C1 segment of cervical spinal cord (tissue), 14 donors: ENCODE measurements at places on chromosomes 1 and 21.

GRCh38 chr1:55069280-55069679 lies 29.9 kb downstream of the PCSK9 start:
- no peak for DNase-seq

DNA sequence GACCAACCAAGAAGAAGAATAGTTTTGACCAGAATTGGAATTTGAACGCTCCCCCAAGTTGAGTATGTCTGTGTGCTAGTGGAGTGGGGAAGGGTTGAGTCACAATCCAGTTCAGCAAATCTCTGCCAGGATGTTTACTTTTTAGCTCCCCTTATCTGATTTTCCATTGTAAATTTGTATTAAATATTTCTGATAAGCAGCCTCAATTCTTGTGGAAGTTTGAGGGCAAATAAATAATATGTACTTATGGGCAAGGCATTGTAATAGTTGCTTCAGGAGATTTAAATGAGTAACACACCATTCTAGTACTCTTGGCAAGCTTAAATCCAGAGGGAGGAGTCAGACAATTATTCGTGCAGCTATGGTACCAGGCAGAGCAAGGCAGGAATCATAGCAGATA lies 14.4 kb downstream of the CXADR start:
- DNase-seq = no peak

DNA sequence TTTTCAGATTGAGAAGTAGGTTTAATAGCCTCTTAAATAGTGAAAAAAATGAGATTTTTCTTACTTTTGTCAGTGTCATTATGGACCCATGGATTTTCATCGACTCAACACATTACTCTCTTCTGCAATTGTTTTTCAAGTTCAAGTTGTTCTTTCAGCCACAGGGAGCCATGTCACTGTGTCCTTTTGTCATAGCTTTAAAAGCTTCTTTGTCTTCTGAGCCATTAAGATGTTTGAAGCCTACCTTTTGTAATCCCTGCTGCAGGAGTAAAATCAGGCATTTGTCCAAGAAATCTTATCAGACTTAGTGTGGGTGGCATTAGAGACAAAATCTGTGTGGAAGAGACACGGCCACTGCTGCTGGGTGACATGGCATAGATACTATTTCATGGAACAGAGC lies 92.8 kb upstream of the ZP4 start:
- no peak for DNase-seq

DNA sequence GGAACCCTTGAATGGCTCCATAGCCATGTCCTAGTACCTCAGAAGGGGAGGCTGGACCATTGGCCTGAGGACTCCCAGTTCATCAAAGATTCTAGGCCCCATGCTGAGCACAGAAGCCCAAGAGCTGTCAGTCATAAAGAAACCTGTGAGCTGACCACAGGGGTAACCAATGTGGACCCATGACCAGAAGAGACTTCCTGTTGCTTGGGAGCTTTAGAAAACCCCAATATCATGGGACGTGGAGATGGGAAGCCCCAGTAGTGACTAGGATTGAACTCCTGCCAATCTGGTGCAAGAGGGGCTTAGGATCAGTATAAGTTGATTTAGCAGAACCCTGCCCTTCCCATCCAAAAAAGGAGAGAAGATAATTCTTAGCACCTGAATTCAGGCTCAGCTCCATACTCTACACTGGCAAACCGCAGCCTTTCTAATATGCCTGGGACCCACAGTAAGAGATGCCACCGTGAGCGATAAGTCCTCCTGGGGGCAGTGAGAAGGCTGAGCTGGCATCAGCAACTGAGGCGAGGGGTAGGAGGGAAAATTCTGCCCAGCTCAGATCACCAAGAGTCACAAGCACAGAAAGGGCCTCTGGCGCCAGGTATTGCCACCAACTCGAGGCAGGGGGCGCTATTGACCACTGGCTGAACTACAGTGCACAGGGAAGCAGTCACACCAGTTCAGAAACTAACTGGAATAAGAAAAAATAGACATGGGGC lies 108.9 kb downstream of the CAPN8 start:
- DNase-seq = no peak

DNA sequence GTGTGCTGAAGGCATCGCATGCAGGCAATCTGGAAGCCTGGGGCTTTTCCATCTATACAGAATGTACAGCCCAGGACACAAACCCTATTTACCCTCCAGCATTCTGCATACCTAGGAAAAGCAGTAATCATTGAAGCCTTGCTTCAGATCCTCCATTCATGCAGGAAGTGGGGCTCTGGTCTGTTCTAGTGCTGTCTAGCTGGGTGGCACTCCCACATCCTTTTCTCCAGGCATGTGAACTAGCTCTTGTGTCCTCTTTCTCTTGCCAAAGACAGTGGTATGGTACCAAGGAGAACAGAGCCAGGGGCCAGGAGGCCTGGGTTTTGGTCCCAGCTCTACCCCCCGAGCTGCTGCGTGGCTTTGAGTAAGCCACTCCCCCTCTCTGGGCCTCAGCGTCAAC lies 21.7 kb downstream of the LRP8 start:
- no peak for DNase-seq

GRCh38 chr21:38474124-38474523 lies 24.2 kb downstream of the ERG start:
- DNase-seq = no peak

GRCh38 chr1:52332411-52332810 lies 33.6 kb downstream of the CC2D1B start:
- DNase-seq = no peak

- DNase-seq = peak; percentile 67
Measured at GRCh38 chr1:95233319-95233736, 682 bp upstream of the RWDD3 start.
